ENCODE measurements at places on chromosomes 16 and 17. TPM values are rescaled to one million over a fixed set of nuclear protein-coding genes. Genes with fewer than 3 reads are reported as not detected.

AARS1 gene
- total RNA-seq: 215 TPM

GRCh38 chr16:11658896-11659708 lies 9.2 kb upstream of the SNN start:
- no peak for DNase-seq
- H3K4me1 ChIP-seq: no peaks in the 10 kb centered on the region
- no peaks in the 10 kb centered on the region for H3K36me3 ChIP-seq
- no peaks in the 10 kb centered on the region for H3K27me3 ChIP-seq
- no peak overlapping the region for H3K27ac ChIP-seq

CFAP97D1 gene
- total RNA-seq: 0.15 TPM

TTLL6 gene
- 0.79 TPM for total RNA-seq

PPP1R27 gene
- not detected for total RNA-seq

- no peak overlapping the region for H3K27ac ChIP-seq
- no peaks in the 10 kb centered on the region for H3K27me3 ChIP-seq
- peaks cover 24% of the 10 kb centered on the region for H3K4me1 ChIP-seq
- H3K36me3 ChIP-seq: no peaks in the 10 kb centered on the region
Measured at GRCh38 chr17:77248216-77249114, 107.7 kb downstream of the SEC14L1 start.

GRCh38 chr17:4735876-4736651 lies 3.6 kb upstream of the ZMYND15 start:
- no peak overlapping the region for H3K4me3 ChIP-seq
- no peak for DNase-seq
- no peak overlapping the region for H3K27ac ChIP-seq
- H3K36me3 ChIP-seq: 0 out of 2 replicates have a peak, but pooled peaks cover 2% of the 10 kb centered on the region
